Esophagus squamous epithelium (tissue), 5 donors: ENCODE measurements at places on chromosomes 4 and X.
A peak's percentile ranks its signal among the peaks of the same experiment; 100 is the strongest.

DNA sequence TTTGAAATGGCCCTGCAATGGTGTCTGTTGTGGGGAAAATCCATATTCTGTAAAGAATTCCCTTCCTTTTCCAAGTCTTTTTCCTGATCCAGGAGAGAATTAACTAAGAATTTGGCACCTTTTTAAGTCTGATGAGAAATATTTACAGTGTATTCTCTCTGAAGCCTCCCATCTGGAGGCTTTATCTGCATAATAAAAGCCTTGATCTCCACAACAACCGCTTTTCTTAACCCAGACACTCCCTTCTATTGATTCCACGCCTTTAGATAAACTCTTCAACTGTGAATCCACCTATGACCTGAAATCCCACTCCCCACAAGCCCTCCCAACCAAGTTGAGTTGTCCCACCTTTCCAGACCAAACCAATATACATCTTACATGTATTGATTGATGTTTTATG lies 43.1 kb upstream of the TMPRSS11E start:
- DNase-seq = no peak

DNA sequence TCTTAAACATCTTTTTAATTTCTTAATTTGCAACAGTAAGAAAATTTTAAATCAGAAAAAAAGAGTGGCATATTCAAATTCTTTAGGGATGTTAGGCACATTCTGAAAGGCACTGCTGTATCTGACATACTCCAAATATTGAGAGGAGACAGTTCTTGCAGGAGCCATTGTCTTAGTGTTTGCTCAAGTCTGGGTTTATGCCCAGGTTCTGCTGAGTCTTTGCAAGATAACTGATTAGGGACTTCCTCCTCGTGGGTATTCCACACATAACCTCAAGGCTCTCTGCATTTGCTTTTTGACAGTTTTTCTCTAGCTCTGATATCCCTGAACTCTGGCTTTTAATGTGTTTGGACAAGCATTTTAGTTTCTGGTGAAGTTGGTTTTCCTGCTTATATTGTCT lies 52.6 kb downstream of the RPS3A start:
- no peak for DNase-seq

DNA sequence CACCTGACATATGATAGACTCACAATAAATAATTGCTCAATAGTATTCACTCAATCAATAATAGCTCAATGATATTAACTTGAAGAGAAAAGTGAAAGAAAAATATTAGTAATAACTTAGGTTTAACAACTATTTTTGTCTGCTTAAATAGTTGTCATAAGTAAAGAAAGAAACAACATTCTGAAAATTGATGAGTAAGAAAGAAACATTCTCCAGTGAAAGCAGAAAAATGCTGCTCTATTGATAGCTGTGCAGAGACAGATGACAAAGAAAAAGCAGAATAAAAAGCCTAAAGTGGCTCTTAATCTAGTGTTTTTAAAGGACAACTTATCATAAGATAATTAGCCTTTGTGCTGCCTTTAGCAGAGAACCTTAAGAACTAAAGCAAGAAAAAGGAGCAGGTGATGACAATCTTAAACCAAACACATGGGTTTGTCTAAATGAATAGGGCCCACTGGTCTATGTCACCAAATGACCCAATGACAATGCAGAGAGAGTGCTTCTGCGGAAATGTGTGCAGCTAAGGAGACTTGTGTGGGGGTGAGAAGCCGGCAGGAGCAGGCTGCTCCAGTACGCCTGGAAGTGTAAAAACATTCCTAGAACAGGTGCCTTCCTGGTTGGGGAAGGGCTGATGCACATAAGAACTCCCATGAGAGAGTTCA lies 13.2 kb downstream of the HS3ST1 start:
- DNase-seq = no peak

GRCh38 chrX:154855256-154855655 lies 20.8 kb upstream of the SMIM9 start:
- no peak for DNase-seq

- DNase-seq = no peak
Observed at GRCh38 chr4:183627979-183628588, 30.9 kb downstream of the RWDD4 start.

GRCh38 chr4:20287246-20287645 lies 35.5 kb downstream of the SLIT2 start:
- no peak for DNase-seq

DNA sequence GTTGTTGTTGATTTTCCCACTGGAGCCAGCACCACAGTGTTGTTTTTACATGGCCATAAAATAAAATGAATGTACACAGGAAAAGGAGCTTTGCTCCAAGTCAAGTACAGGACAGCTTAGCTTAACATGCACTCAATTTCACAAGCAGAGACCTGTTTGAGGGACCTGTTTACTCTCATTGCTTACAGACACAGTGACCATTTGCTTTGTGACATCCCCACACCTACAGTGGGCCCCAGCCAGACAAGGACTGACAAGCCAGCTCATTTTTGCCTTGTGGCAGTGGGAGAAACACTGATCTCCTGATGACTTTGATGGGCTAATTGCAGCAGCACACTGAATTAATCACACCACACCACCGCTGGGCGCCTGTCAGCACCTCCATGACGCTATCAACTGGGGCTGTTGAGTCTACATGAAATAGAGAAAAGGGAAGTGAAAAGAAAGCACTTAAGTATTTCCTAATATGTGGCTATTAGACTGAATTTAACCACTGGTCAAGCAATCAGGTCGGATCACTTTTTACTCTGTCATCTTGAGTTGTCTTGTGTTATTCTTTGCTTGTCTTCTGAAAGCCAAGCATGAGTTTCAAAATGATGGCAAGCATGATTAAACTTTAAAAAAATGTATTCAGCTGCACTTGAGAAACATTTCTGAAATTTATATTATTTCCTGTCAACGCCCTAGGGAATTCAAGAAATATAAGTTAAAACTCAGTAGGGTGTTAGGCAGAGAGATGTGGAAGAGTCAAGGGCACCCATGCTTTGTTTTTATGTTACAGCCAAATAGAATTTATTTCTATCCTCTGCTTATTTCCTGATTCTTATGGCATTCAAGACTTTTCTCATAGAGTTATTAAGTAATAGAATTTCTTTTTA lies 557.7 kb downstream of the RAB28 start:
- DNase-seq = no peak

DNA sequence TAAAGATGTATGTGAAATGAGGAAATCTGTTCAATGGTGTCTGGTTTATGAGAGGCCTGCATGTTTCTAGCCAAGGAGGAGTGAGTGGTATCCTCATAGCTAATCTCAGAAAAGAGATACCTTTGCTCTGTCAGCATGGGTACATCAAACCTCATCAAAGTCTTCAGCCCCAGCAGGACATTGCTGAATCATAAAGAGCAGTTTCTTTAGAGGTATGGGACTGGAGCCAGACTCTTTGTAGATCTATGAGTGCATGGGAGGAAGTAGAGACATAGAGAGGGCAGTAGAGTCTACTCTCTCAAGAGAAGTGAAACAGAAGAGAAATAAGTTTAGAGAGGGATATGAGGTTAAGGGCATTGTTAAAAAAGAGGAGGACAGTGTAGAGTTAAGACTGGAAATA lies 1950.9 kb downstream of the ARAP2 start:
- DNase-seq = no peak

DNA sequence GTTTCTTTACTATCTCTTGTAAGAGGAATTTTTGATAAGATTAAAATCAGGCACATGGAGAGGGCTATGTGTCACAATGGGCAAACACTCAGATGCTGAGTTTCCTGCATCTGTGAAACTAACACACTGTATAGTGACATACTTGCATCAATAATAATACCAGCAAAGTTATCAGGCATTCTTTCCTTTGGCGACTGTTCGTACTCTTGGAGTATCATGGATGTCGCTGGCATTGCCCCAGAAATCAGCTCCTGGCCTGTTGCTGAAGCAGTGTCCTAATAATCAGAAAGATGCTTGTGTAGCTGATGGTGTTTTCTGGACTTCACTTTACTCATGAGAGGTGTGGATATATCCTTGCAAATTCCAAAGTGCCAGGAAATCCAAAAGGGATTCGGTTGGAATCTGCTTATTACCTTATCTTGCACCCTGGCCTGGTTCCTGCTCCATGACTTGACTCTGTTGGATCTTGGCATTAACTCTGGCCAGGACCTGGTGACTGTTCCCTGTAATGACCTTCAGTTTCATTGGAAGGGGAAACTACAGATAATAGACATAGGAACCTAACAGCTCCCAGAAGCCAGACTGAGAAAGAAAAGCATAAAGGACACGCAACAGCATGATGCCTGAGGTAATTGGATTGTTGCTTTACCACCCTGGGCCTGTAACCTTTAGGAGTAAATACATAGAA lies 762.5 kb upstream of the GRIA3 start:
- no peak for DNase-seq

DNA sequence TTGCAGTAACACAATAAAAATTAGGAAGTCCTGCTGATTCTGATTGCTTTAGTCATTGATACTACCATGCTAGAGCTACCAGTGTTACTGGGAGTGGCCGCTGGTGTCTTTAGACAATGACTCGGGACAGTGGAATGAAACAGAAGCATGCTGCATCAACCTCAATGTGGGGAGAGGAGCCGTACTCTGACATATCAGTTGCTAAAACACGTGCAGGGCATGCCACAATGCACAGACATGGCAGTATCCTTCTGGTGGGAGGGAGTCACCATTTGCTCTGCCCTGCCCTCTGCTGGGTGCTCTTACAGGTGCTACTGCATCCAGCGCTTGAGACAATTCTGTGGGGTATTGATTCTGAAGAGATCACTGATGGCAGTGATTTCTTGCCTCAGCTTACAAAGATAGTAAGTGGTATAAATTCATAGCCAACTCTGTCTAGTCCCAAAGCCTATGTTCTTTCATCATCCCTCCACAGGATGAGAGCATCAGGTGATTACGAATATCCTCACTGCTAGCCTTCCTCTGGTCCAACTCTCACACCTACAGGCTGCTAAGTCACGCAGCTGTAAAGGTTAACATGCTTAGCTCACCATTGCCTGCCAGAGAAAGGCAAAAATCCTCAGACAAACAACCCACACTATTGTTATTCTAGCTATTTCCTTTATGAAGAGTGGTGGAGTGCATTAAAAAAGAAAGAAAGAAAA lies 43.7 kb downstream of the NSG1 start:
- DNase-seq = no peak

DNA sequence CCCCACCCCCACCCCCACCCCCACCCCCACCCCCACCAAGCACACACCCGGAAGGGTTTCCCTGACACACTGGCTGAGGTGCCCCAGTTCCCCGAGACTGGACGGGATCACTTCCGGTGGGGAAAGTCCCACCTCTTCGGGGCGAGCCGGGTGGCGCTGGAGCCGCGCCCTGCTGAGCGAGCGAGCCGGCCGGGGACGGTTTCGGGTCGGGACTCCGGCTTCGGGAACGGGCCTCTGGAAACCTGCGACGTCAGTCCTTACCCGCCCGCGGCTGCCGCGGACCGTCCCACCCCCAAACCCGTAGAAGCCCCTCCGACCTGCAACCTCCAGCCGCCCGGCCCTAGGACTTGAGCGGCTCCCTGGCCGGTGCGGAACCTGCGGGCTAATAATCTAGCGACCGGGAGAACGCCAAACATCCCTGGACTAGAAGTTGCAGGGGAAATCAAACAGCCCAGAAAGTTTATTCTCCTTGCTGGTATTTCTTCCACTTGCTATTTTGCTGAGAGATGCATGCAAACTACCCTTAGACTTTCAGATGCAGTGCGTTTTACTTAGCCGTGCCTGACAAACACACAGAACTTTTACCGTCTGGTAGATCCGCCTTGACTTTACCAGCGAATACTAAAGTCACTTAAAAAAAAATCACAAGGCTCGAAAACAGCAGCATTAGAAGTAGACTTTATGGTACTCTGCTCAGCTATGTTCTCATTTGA lies 991 bp downstream of the RAP2C start:
- DNase-seq = peak; percentile 18

DNA sequence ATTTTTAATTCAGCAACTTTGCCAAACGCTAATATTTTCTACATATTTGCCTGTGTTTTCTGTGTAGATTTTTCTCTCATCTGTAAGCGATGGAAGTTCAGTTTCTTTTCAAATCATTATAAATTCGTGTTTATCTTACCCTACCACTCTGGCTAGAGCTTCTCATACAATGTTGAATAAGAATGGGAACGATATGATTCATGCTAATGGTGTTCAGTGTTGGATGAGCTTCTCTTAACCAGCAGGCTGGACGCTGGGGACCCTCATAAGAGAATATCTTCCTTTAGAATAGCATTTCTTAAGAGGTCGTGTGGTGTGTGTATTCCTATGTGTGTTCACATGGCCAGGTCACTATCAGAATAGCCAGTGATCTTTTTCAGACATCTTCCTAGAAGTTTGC lies 31.0 kb downstream of the NSDHL start:
- DNase-seq = no peak

- no peak for DNase-seq
Observed at GRCh38 chr4:128686032-128686465, 123.5 kb upstream of the JADE1 start.

DNA sequence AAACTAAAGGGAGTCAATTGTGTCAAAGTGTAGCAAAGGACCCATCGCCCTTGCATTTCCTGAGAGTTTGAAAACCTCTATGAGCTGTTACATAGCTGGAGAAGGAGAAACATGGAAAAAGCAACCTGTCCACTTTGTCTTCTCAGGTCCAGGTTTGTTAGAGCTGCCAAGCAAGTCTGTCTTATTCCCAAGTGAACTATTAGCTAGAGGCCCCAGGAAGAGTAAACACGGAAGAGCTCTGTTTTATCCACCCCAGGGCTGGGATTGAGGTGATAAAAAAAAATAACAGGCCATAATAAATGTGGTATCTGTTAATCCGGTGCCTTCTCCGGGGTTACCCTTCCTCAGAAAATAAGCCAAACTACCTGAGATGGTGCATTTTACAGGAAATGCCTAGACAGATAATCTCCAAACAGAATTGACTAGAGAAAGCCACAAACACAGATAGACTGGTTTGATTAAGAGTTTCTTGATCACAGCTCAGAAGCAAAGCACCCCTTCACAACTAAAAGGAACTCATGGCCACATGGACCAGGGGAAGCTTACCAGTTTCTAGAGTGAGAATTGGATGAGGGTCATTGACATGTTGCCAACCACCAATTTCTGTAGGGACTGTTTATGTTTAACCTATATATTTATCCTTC lies 35.9 kb upstream of the RELL1 start:
- no peak for DNase-seq

DNA sequence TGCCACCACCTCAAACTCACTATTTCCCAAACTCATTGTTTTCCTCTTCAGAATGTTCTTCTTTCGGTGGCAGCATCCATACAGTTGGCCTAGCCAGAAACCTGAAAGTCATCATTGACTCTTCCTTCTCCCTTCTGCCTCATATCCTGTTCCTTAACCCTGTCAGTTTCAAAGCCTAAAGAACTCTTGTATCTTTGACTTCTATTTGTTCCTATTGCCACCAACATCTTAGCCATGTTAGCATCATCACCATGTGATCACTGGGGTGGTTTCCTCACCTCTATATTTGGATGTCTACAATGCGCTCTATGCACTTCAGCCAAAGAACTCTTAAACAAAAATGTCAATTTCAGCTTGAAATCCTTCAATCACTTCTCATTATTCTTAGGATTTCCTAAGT lies 29.0 kb downstream of the DDX60L start:
- DNase-seq = no peak

- DNase-seq = no peak
Observed at GRCh38 chr4:139184129-139184528, 7.1 kb upstream of the ELF2 start.

- no peak for DNase-seq
Observed at GRCh38 chr4:120881351-120881750, 41.2 kb downstream of the PRDM5 start.
